ENCODE measurements at places on chromosomes 7 and 10.
A peak's percentile ranks its signal among the peaks of the same experiment; 100 is the strongest.

DNA sequence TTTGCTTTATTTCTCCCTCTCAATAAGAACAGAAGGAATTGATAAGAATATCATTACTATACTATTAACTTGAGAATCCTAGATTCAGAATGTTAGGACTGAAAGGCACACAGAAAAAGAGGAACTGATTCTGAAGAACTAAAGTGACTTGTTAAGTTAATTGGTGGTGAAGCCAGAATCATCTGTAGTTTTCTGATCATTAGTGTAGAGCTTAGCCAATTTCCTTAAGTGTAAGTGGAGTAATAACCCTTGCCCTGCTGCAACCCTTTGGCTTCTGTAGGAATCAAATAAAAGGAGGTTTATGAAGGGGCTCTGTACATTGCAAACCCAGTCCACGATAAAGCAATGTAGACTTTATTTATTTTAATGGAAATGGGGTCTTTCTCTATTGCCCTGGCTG is 1186.0 kb downstream of the SORCS3 start:
- no peak for DNase-seq

GRCh38 chr7:16999541-17000267 is 117.9 kb upstream of the AGR3 start:
- no peak for DNase-seq

DNA sequence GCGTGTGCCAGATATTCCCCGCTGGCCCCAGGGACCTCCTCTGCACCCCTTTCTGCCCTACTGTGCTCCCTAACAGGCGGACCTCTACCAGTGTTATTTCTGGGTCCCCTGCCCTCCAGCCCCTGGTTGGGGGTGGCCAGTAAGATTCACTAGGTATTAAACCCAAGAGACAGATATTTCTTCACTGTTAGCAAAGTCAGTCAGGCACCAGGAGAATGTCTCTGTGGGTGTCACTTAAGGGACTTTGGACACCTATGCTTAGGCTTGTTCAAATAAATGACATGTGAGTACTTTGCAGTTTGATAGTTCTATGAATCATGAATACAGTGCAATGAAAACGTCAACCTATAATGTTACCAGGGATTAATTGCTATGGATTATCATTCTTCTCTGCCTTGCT is 234.3 kb upstream of the IGFBP3 start:
- DNase-seq = no peak

DNA sequence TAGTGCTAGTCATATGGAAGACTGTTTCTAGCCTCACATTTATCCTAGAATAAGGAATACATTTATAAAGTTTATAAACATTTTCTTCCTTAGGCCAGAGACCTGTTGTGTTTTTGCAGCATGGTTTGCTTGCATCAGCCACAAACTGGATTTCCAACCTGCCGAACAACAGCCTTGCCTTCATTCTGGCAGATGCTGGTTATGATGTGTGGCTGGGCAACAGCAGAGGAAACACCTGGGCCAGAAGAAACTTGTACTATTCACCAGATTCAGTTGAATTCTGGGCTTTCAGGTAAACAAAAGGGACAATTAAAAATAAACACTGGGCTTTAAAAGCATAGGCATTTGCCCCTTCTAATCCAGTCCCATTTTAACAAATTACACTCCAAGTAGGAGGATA is 4.2 kb downstream of the LIPF start:
- peak; percentile 50 for DNase-seq

DNA sequence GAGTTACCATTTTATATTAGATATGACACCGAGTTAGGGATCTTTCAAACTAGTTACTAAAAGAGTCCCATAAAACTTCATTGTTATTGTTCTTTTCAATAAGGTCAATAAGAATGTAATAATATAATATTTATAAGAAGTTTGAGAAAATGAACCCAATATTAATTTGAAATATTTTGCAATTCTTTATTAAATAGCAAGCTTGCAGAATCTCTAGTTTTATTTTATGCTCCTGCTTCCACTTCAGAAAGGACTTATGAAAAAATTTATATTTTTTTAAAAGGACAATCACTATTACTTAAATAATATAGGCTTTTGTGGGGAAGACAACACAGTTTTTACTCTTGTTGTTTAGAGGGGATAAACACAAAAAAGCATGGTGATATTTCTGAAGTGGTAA is 47.9 kb downstream of the LUC7L2 start:
- DNase-seq = no peak

DNA sequence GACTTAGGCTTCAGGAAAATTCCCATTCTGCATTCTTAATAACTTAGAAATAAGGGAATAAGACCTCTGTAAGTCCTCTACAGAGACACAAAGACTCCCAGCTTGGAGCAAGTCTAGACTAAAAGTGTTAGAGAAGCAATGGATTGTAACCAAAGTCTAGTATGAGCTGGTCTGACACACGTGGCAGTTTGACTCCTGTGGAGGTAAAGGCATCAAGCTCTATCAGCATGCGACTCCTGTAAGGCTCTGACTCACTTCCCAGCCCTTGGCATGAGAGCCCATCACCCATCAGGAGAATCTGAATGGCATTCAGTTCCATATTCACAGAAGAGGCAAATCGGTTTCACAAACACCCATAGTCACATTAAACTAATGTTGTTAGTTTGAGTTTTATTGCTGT is 4.4 kb upstream of the VSTM4 start:
- DNase-seq = no peak

DNA sequence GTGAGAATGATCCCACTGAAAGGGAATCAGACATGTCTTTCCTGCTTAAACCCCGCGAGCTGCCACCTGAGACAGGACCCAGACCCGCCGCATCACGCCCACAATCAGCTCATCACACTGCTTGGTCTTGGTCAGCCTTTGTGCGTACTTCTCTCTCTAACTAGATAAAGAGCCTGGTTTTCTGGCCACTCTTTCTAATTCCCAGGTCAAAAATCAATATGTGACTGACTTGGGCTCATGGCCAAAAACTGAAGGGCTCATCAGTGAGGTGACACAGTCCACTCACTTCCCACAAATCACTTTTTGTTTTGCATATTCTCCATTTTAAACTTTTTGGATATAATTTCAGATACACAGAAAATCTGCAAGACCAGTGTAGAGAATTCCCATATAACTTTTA is 247.3 kb downstream of the DIP2C start:
- DNase-seq = no peak

DNA sequence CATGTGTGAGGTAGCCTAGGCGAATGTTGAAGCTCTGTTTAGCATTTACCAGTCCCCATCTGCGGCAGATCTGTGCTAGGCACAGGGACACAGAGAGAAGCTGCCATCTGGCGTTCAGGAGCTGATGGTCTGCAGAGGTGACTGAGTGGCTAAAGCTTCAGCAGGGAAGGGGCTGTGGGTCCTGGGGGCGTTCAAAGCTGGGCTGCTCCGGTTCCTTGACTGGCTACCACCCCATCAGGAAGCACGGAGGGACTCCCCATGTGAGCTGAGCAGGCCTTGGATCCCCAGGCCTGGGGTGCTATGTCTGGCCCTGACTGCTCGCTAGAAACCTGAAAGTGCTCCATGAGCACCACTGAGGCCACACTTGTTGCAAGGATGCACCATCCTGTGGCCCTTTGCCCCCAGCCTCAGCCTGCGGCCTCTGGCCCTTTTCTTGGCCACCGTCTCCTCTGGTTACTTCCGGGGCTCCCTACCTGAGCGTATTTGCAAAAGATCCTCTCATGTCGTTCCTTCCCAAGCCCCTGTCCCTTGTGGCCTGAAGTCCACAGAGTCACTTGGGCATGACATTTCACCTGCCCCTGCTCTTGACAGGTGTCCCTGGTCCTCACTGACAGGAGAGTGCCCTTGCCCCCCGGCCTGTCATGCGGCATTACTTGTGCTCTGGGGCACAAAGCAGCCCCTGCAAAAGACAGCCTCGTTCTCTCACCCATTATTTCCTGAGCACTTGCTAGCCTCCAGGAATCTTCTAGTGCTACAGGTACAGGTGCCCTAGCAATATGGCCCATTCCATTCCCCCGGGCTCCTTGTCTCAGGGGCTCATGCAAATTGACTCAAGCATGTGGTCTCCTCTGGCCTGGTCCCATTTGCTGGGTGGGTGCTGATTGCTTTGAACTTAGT is 108.1 kb downstream of the GLRX3 start:
- DNase-seq = no peak

GRCh38 chr7:92052684-92053083 is 81.6 kb downstream of the CYP51A1 start:
- no peak for DNase-seq

DNA sequence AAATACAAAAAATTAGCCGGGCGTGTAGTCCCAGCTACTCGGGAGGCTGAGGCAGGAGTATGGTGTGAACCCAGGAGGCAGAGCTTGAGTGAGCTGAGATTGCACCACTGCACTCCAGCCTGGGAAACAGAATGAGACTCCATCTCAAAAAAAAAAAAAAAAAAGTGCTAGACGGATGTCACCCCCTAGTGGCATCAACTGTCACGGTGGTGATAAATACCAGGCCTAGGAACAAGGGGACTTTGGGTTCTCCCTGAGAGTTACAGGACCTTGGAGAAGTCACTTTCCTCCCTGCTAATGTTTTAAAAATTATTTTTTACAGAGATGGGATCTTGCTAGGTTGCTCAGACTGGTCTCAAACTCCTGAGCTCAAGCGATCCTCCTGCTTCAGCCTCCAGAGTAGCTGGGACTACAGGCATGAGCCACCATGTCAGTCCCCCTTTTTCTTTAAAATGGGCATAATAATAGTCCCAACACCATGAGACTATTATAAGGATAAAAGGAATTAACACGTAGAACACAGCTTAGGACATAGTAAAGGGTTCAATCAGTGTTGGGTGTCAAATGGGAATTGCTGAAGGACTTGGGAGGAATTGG is 2.6 kb upstream of the TMEM130 start:
- peak; percentile 73 for DNase-seq

GRCh38 chr10:8269976-8270375 is 215.5 kb downstream of the GATA3 start:
- no peak for DNase-seq

Data from RPMI8226 (cell line).